NCI-H1105 (cell line): ENCODE measurements at places on chromosomes 4 and X.

- DNase-seq = no peak
Observed at GRCh38 chr4:142923619-142924018, 77.5 kb upstream of the INPP4B start.

DNA sequence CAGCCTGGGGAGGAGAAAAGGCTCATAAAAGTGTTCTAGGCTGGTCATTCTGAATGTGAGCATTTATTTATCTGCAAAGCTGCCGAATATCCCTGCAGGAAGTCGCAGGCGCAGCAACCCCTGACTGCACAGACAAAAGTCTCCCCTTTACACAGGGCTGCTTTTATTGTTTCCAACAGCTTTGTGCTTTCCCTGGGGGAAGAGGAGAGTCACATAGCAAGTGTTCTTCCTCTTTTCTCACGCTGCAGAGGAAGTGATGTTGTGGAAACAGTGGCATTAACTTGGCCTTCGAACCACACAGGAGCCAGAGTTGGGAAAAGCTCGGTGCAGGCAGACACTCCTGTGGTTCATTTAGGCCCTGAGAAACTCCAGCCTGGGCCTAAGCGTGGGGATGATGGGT lies 81.5 kb upstream of the BCOR start:
- DNase-seq = no peak

GRCh38 chr4:140774956-140775355 lies 18.8 kb upstream of the TBC1D9 start:
- no peak for DNase-seq

GRCh38 chr4:183142571-183143550 lies 43.8 kb downstream of the WWC2 start:
- no peak for DNase-seq

- no peak for DNase-seq
Observed at GRCh38 chrX:144946666-144947065, 300.6 kb upstream of the SPANXN1 start.

DNA sequence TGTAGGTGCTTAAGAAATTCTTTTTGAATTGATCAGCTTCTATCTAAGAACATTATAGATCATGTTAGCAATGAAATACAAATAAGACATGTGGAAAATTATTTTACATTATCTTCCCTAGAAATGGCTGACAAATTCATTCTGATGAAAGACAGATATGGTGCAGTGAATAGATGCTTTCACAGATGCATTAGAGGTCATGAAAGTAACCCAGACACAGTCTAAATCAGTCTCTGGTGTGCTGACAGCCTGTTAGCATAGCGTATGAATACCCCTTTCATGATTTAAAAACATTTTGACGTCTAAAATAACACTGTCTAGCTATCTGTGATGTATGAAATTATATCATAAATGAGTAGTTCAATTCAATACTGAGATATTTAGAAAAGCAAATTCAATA lies 180.9 kb downstream of the UNC5C start:
- DNase-seq = no peak

DNA sequence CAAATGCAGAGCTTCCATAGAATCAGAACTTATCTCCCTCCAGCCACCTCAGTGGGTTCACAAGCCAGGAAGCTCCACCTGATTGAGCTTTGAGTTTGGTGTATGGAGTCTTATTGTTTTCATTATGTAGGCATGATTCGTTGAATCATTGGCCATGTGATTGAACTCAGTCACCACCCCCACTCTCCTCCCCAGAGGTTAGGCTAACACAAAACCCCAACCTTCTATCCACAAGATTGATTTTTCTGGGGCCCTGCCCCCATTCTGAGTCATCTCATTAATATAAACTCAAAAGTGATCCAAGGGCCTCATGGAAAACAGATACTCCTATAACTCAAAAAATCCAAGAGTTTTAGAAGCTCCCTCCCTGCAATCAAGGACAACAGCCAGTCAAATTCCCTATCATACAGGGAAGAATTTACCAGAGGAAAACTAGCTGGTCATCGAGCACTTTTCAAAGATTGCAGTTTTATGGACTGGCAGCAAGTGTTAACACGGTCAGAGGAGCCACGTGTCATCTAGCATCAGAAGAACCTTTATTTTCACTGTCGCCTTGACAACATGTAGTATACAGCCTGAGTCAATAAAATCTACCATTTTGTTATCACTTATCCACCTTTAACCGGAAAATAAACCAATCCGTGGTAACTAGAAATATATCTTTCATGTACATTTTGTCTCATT lies 35.9 kb upstream of the GUCY1B1 start:
- DNase-seq = no peak

DNA sequence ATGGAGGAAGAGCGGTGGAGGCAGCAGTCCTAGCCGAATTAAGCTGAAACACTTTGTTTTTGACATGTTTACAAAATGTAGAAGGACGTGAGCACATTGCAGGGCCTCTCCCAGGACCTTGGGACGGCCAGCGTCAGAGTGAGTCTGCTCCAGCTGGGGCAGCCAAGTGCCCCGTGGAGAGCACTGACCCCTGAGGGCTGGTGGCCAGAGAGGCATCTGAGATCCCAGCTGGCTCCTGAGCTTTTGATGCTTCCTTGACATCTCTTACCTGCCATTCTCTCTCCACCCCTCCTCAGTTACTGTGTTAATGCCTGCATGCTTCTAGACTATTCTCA lies 24.7 kb downstream of the NAT8L start:
- no peak for DNase-seq

DNA sequence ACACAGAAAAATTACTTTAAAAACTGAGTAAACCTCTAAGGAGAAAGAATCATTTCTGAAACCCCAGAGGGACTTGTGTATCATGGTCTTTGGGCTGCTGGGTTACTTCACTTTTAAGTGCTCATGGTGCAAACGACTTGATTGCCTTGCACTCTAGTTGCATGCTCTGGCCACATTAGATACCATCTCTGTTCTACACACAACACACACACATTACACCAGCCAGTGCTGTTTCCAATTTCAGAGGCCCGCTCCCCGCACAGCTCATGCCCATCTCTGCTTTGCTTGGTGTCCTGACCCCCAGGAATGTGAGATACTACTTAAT lies 2.1 kb downstream of the PPP3CA start:
- no peak for DNase-seq

- DNase-seq = no peak
Observed at GRCh38 chr4:142405695-142406498, 440.2 kb downstream of the INPP4B start.

GRCh38 chr4:28313729-28314713 lies 1453.4 kb downstream of the STIM2 start:
- no peak for DNase-seq
